GM03348 (cell line): ENCODE measurements at places on chromosomes 7 and 10.
A peak's percentile ranks its signal among the peaks of the same experiment; 100 is the strongest.

DNA sequence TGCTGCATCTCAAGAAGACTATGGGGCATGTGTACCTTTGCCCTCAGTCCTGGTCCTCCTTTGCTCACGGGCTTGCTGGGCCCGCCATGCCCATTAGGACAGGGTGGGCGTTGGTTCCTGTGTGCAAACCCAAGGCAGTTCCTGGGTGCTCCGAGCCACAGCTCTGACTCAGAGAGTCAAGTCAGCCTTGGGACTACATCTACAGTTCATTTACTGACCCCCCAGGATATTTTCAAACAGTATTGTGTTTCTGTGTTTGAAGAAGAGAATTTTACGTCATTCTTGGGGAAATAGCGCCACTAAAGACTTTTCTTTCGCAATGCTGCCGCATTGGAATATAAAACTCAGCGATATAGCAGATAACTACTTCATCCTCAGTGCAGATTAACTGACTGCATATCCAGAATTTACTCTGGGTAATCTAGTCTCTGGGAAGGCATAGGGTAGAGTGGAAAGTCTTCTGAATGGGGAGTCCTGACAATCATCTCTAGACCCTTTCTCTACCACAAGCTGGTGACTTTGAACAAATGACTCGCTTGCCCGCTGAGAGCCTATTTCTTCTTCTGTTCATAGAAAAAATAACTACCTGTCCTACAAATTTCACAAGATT, 638.9 kb upstream of the FZD8 start:
- no peak for DNase-seq

GRCh38 chr7:98291717-98292116, 10.2 kb downstream of the BRI3 start:
- DNase-seq, result no peak

DNA sequence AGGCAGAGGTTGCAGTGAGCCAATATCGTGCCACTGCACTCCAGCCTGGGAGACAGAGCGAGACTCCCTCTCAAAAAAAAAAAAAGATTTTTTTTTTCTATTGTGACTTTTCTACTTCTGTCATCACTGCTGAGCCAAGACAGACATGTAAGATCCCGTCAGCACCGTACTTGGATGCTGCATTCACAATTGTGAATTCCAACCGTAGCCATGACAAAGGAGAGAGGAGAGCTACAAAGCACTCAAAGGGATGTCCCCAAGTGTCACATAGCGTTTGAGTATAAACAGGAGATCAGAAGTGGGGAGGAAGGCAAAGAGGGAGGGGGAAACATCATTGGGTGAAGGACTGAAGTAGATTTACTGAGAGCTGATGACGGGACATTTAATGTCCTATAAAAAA, 144.2 kb downstream of the PRPF18 start:
- no peak for DNase-seq

- no peak for DNase-seq
Measured at GRCh38 chr10:124220971-124221355, 127.6 kb upstream of the CHST15 start.

GRCh38 chr7:41203542-41203941, 499.3 kb downstream of the INHBA start:
- DNase-seq, result no peak

DNA sequence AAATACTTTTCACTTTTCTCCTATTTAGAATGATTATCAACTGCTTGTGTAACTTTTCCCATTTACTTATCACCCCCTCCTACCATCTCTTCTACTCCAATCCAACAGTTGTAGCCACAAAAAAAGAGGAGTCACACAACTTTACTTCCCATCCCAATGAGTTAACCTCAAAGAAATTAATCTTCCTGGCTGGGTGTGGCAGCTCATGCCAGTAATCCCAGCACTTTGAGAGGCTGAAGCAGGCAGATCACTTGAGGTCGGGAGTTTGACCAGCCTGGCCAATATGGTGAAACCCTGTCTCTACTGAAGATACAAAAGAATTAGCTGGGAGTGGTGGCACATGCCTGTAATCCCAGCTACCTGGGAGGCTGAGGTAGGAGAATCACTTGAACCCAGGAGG, 19.9 kb downstream of the SYPL1 start:
- no peak for DNase-seq

DNA sequence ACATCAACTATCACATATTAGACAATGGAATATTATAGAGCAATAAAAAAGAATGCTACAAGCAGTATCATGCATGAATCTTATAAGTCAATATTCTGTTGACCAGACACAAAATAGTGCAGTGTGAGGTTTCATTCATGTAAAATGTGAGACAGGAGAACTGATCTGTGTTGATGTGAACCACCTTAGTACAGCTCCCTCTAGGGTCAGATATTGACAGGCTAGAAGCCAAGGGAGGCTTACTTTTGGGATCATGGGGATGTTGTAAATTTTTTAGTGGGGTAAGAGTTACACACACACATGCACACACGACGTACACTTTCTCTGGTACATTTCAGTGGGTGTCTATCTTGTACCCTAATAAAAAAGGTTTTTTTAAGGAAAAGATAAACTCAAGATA, 231.6 kb upstream of the FOXK1 start:
- no peak for DNase-seq

DNA sequence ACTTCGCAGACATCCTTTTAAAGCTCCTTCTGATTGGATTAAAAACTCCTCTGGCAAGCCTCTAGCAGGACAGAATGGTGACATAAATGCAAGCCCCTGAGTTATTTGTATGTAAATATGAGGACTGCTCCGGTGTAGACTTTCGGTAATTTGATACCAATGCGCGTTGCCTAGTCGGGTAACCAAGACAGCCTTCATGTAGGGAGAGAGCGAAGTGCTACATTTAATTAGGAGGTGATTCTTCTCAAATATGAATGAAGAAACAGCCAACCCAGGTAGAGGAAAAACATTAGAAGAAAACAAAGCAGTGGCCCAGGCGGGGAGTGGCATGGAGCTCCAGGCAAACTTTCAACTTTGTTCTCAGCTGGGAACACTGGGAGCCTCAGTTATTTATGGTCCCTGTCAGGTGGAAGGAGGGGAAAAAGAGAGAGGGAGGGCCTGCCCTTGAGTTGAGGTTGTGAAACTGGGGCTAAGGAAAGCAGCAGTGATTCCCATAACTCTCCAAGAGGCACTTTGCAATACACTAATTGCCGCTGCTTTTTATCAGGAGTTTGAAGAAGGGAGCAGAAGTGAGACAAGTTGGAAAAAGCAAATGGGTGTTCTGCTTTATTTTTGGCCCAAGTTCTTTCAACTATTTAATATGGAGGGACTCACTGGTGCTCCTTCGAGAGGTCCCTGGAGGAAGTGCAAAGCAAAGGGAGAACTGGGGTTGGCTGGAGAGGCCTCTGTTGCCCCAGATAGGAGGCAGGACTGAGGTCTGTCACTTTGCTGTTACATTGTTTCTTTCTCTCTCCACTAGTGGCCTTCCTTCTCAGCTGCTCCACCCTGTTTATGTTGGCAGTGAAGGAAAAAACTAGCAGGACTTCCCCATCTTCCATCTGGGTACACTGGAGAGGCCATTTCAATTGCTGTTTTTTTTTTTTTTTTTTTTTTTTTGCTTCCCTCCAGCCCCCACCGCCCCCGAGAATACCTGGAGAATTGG, 234.6 kb upstream of the CCDC6 start:
- no peak for DNase-seq

- no peak for DNase-seq
Measured at GRCh38 chr10:131775833-131776232, 125.0 kb upstream of the PPP2R2D start.

DNA sequence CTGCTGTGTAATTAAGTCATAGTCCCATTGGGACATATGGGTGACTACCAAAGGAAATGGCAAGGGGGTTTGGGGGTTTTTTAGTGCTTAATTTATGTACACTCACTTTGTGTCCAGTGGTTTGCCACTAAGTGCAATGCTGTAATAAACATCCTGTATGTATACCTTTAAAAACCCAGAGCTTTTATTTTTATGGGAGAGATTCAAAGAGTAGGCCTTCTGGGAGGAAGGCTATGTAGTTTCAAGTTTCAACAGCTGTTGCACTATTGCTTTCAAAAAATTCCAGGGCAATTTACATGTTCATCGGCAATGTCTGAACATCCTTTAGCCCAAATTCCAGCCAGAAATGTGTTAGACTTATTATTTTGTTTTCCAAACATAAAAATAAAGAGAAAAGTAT, 744.7 kb downstream of the XPNPEP1 start:
- no peak for DNase-seq

DNA sequence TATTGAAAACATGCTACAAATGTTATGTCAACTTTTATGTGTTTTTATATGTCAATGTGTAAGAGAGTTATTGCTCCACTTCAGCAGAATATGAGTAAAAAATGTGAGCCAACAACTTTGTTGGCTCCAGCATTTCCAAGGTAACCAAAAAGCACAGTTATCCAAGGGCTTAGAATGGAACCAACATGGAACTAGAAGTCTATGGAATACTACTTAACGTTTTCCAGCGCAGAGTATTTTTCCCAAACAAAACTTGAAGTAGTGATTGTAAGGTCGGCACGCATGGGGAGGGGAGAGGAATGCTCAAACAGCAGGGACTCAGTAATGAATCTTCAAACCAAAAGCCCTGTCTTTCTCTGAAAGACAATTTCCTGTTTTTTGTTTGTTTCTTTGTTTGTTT, 45.0 kb upstream of the TSPAN13 start:
- no peak for DNase-seq

- no peak for DNase-seq
Measured at GRCh38 chr10:49403363-49403762, 7.5 kb upstream of the DRGX start.

- no peak for DNase-seq
Measured at GRCh38 chr10:90032519-90032918, 331.1 kb downstream of the KIF20B start.

DNA sequence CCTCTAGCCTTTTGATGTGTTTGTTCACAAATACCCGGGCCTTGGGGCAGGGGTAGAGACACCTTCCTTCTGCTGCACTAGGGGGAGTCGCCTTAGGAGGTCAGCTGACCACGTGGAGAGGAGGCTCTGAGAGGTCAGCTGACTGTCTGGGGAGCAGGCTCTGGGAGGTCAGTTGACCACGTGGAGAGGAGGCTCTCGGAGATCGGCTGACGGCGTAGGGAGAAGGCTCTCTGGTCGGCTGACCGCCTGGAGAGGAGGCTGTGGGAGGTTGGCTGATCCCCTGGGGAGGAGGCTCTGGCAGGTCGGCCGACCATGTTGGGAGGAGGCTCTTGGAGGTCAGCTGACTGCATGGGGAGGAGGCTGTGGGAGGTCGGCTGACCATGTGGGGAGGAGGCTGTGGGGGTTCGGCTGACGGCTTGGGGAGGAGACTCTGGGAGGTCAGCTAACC, 59.6 kb upstream of the LYZL1 start:
- no peak for DNase-seq

- peak; percentile 58 for DNase-seq
Measured at GRCh38 chr7:80934321-80934720, 15.5 kb upstream of the SEMA3C start.

DNA sequence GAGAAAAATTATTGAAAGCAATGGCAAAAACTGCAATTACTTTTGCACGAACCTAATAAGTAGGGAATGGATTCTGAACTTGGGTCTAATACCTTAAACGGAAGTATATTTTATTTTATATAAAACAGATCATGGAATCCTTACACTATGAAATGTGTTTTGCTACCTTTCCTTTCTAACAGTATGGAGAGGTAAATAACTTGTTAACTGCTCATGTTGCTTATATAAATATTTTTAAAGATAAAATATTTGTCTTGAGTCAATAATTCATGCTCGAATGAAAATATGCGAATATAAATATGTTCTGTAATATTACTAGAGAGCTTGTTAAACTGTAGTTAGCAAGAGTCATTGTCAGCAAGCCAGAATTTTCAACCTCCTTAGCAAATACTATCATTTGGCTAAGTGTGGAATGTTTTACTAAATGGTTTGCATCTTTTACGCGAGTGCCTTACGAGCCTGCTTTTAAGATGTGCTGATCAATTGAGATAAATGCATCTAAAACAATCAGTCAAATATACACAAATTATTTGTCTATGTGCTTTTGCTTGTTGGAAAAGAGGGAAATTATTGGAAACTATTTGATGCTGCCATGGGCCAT, 5.9 kb downstream of the GNAT3 start:
- no peak for DNase-seq

- peak; percentile 94 for DNase-seq
Measured at GRCh38 chr7:123557398-123558288, at the start of gene NDUFA5. Gene NDUFA5 (minus strand): TSS chr7:123557818. CDS start chr7:123557795, 23 bp downstream.

DNA sequence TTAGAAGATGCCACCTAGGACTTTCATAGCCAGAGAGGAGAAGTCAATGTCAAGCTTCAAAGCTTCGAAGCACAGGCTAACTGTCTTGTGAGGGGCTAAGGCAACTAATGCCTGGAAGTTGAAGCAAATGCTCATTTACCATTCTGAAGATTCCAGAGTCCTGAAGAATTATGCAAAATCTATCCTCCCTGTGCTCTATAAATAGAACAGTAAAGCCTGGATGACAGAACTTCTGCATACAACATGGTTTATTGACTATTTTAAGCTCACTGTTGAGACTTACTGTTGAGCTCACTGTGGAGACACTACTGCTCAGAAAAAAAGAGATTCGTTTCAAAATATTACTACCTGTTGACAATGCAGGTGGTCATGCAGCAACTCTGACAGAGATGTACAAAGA, 28.6 kb downstream of the TNS3 start:
- DNase-seq, result no peak

DNA sequence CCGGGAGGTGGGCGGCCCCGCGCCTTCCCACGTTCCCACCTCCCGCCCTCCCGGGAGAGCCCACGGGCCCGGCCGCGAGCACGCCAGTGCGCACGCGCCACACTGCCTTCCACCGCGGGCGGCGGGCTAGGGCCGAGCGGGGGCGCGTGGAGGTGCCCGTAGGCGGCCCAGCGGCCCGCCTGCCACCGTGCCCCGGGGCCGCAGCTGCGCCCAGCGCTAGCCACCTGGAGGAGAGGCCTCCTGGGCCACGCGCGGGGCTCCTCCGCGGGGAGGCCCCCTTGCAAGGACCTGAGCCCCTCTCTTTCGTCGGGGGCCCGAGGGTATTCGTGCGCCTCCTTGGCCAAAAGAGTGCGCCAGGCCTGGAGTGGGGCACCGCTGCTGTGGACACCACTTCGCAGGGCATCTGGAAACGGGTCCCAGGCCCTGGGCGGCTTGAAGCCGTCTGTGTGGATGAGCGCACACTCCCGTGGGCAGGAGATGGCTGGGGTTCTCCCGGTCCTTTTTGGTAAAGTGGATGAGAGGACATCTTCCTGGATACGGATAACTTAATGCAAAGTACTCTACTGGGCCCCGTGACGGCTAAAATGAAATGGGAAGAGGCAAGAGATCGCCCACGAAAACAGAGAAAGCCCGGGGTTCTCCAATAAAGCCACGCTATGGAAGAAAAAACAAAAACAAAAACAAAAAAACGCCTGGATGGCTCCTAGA, 9.0 kb upstream of the EBF3 start:
- no peak for DNase-seq
